ENCODE measurements at places on chromosomes 6 and 20.

- no peak for DNase-seq
Observed at GRCh38 chr6:145147559-145147958, 587.8 kb downstream of the EPM2A start.

- DNase-seq = peak; percentile 25
Observed at GRCh38 chr6:138654715-138655634, 118.6 kb upstream of the CCDC28A start.

DNA sequence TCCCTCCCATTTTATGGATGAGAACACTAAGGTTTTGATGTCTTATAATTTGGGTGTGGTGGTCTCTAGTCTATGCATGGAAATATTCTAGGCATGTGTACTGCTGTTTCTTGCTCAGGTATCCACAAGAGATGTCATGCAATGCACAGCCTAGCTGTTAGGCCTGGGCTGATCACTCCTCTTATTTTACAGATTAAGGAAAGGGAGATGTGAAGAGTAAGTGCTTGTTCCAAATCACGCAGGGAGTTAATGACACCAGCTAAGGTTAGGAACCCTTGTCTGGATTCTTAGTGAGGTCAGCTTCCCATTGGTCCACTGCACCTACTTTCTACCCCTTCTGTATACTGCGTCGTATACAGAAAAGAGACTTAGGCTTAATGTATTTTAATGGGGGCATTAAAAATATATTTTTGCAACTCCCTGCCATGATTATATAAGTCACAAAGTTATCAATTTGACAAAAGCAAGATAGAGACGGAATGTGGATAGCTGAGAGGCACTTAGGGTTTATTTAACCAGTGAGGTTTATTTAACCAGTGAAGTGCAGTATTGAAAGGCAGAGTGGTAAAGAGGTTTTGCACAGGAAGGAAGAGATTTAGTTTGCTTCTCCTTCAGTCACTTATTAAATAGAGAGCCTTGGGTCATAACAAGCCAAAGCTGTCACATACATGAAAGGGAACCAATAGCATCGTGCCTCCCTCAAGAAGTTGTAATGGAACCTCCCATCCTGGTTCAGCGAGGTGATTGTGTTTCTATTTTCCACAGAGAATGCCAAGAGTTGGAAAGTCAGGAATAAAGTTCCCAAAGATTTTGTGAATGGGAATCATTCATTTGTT, 95.0 kb upstream of the FAM184A start:
- DNase-seq = no peak

- DNase-seq = no peak
Observed at GRCh38 chr6:38522322-38522721, 117.4 kb downstream of the BTBD9 start.

DNA sequence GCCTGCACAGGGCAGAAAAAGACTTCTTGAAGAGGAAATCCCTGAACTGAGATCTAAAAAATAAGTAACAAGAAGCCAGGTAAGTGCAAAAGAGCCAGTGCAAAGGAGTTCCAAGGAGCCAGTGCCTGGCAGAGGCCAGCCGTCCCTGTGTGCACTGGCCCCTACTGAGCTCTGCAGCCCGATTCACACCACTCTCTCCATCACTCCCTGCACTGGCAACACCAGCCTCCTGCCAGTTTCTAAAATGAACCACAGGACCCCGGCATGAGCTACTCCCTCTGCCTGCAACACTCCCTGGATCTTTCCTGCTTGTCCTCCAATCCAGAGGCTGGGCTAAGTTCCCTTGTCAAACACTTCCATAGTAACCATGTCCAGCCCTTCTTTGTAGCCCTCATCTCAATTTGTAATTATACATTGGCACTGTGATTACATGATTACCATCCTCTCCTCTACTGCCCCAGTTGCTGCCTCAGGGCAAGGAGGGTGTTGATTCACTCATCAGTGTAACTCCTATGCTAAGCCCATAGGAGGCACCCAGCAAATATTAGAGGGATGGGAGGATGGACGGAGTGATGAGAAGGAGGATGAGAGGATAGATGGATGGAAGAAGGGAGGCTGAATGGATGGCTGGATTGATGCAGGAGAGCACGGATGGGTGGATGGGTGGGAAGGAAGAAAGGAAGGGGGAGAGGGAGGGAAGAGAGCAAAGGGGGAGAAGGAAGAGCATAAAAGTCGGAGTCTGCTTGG, 49.3 kb downstream of the SIRPA start:
- DNase-seq = no peak

- no peak for DNase-seq
Observed at GRCh38 chr20:47412083-47412482, 55.6 kb upstream of the ZMYND8 start.

- peak; percentile 72 for DNase-seq
Observed at GRCh38 chr6:30684386-30685156, 1.9 kb downstream of the PPP1R18 start.

- no peak for DNase-seq
Observed at GRCh38 chr6:52324189-52324588, 37.8 kb upstream of the PAQR8 start.

- DNase-seq = no peak
Observed at GRCh38 chr6:53159558-53159957, 10.9 kb upstream of the GCM1 start.

- no peak for DNase-seq
Observed at GRCh38 chr6:44084231-44085014, 42.8 kb downstream of the MRPL14 start.

Data from KBM-7 (cell line).